Naive thymus-derived CD4-positive, alpha-beta T cell (primary cell): ENCODE measurements at places on chromosomes 7 and 10.
A peak's percentile ranks its signal among the peaks of the same experiment; 100 is the strongest.

- DNase-seq: no peak
These were observed 13.1 kb downstream of the VOPP1 start for GRCh38 chr7:55558962-55559920.

- DNase-seq: no peak
These were observed 22.9 kb downstream of the DOCK4 start for GRCh38 chr7:112183266-112183665.

GRCh38 chr7:97446361-97446760 lies 285.5 kb upstream of the TAC1 start:
- no peak for DNase-seq

- DNase-seq: no peak
These were observed 40.3 kb upstream of the MXI1 start for GRCh38 chr10:110167149-110167548.

GRCh38 chr7:815284-816216 lies 16.7 kb upstream of the SUN1 start:
- peak; percentile 19 for DNase-seq

DNA sequence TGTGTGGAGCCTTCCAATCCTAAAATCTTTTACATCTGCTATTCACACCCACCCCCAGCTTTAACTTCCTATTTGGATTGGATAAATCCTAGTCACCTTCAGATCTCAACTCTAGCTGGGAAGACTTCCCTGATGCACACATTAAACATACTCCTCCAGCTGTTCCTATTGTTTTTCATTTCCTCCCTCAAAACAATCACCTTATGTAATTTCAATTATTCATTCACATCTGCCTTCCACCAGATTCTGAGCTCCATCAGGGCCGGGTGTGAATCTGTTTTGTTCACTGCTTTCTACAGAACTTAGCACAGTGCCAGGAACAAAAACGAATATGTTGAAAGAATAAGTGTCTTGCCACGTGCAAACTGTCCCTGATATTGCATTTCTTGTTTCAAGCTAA lies 497.4 kb downstream of the PLXDC2 start:
- DNase-seq: no peak

GRCh38 chr10:106980495-106981451 lies 183.7 kb downstream of the SORCS1 start:
- no peak for DNase-seq

DNA sequence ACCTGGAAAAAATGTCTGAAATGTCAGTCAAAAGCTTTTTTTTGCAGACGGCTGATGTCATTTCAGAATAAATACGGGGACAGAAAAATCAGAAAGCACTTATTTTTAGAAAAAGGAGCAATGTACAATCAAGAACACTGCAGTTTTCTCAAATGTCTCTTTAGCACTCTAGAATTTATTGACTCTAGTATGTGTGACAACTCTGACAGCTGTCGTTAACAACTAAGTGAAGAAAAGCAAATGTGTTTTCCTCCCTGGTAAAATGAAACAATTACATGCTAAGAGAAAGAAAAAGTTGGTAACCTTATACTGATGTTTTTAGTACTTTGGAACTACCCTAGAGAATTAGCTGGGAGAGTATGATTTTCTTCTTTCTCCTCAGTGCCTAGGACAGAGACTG lies 497.4 kb downstream of the GRM8 start:
- no peak for DNase-seq

GRCh38 chr10:110562348-110562747 lies 5.1 kb upstream of the SMC3 start:
- no peak for DNase-seq

DNA sequence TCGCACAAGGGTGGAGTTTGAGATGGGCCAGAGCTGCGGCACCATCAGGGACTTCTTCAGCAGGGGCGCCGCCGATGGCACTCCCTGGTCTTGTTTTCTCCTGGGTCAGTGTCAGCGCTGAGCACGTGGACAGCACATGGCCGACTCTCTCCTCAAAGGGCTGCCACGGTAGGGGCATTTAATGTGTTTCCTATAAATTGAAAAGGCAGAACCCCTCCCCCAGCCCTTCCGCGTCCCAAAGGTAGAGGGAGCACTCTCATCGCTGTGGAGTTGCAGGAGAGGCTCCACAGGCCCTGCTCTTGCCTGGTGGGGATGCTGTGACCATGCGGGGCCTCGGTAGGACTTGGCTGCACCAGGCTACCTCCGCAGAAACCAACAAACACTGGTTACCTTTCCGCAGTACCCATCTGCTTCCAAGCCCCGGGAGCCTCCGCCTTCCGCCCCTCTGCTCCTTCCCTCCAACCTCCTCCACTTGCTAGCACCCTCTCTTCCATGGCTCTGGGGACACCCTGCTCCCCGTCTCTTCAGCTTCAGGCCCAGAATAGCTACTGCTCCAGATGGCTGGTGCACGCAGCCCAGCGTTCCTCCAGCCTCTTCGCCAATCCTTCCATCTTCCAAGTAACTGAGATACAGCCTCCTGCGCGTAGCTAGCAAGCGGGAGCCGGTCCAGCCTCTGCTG lies 166.3 kb upstream of the ADCY1 start:
- DNase-seq: no peak

GRCh38 chr7:97847791-97848190 lies 24.4 kb downstream of the ASNS start:
- no peak for DNase-seq

DNA sequence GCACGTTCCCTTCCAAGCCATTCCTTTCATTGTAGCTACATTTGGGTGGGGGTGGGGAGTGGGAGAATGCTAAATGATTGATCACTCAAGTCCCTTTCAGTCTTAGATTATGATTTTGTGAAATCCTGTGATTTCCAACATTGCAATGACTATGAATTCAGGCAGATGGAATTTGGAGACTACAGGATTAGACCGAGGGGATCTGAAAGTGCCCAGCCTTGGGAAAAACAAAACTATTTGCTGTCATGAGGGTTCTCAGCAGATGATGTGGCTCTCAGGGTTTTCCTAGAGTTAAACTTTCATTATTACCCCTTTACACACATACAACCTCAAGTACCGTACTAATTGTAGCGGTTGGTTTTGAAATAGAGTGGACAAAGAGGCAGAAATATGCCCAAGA lies 4.7 kb downstream of the MACROH2A2 start:
- no peak for DNase-seq

GRCh38 chr7:3914051-3914775 lies 613.2 kb downstream of the SDK1 start:
- DNase-seq: no peak

- no peak for DNase-seq
These were observed 6.9 kb downstream of the C10orf62 start for GRCh38 chr10:97596101-97597082.

GRCh38 chr10:27223964-27224363 lies 16.6 kb downstream of the ACBD5 start:
- DNase-seq: peak; percentile 24

DNA sequence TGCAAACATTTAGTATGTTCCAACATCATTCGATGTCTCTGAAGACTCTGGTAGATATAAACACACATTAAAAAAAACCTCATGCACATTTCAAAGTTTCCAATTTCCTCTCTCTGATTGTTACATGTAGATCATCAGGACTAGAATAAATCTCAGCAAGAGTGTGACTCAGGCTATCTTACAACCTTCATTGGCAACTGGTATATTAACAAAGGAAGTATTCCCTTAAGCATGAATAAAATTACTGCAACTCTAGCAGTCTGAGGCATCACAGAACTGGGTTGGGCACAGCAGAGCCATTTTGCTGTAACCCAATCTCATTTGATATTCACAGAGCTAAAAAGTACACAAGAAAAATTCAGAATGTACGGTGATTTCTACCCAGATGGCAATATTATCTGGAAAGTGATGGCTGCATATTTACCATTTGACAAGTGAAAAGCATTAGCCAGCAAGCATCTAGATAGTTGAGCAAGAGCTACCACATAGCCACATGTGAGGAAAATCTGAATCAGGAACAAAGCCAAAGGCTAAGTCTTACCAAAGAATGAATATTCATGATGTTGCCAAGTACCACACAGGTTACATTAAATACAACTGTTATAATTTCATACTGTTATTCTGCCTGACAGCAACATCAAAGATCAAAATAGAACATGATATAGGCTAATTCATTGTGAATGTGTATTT lies 232.2 kb downstream of the CRPPA start:
- no peak for DNase-seq

GRCh38 chr7:116984917-116985316 lies 31.6 kb downstream of the ST7 start:
- DNase-seq: peak; percentile 10

GRCh38 chr7:13057462-13058200 lies 370.2 kb downstream of the ARL4A start:
- DNase-seq: no peak

- DNase-seq: no peak
These were observed 233.1 kb upstream of the FERD3L start for GRCh38 chr7:19378345-19378714.

DNA sequence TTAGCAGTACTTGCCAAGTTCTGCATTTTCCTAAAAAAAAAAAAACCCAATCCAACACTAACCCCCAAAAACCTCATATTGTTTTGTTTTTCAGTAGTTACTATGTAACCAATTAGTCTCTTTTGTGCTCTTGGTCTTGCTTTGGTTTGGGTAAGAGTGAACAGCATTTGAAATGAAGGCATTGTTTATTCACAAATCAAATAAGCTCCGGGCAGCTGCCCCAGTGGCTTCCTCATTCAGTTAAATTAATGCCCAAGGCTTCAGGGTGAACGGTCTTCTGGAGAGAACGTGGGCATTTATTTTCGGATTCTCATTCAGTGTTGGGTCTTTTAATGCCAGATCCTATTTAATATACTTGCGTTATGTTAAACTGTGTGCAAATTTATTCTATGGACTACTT lies 108.7 kb downstream of the GFRA1 start:
- no peak for DNase-seq

GRCh38 chr7:106841896-106842390 lies 23.1 kb upstream of the PIK3CG start:
- DNase-seq: no peak

DNA sequence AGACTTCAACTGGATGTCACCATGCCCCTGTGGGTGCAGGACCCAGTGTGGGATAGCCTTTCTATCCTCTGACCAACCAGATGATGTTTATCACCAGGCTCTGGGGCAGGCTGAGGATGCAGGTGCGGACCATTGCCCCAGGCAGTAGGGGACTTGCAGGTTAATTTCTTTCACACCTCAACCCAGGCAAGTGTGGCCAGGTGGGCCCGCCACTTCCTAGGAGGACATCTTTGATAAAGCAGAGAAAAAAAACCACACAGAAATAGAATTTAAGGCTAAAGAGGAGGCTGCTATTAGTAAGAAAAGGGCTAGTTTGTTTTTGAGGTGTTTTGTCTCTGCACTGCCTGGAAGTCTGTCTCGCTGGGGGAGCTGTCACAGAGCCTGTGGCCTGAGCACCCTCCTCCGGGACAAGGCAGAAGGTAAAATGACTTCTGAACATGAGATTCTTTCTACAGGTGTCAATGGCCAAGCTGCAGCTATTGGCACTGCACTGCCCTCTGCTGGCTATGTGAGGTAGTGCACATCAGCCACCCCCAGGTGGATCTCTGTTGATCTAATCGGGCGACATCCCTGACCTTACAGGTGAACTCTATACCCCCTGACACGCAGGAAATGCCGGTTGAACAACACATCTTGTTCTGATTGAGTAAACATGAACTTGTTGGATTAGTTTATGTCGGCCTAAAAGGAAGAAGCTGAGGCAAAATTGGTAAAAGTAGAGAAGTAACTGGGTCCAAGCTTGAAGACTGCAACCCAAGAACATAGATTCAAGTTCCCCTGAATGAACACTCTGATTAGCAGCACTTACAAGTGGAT lies 21.0 kb downstream of the UPP1 start:
- DNase-seq: peak; percentile 86

DNA sequence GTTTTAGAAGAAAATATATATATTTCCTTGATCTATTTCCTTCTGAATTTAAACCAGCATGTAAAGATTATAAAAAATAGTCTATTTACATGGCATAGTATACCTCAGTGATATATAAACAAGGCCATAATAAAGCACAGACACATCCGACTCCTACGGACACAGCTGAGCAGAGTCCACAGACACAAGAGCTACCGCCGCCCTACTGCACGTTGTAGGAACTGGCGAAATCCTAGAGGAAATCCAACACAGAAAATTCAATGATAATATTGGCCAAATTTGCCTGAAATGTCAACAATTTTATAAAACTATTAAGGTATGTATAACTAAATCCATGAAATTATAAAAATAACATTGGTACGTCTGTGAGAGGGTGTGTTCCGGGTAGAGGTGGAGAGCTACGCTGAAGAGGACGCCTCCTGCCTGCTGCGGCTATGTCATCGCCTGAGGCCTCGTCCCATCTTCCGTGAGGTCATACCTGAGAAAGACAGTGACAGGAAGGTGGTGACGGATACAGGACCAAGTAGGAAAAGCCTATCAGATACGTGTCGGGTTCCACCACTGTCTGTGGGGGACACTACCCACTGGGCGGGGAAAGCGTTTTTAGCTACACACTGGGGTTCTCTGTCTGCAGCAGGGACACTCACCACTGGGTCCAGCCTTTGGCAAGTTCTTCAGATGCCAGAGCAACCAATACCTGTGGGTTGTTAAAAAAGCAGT lies 29.3 kb upstream of the NCAPG2 start:
- DNase-seq: no peak

- no peak for DNase-seq
These were observed 24.7 kb downstream of the AFAP1L2 start for GRCh38 chr10:114379631-114380041.

GRCh38 chr10:110471566-110472139 lies 26.1 kb upstream of the DUSP5 start:
- DNase-seq: no peak

DNA sequence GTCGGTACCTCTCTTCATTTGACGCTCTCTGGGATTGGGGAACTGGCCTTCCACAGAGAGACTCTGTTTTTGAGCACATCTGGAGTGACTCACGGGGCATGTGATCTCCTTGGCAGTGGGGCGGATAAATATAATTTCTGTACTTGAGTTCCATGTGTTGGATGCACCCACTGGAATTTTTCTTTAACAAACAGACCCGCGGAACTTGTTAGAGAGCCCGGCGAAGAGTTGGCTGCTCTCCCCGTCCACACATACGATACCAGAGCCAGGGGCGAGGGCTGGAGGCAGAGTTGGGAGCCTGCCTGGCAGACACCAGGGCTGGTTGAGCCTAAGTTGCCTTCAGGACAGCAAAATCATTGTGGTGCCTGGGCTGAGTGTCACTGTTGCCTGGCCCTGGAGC lies at the start of gene FAM180A:
Gene FAM180A, minus strand, starts transcription at position 44 of the 400 bp plus-strand sequence. CDS start 233 bp downstream, outside the sequence.
- DNase-seq: no peak

- DNase-seq: no peak
These were observed 588.2 kb upstream of the KCND2 start for GRCh38 chr7:119684763-119685162.

- DNase-seq: no peak
These were observed 30.7 kb upstream of the STOX1 start for GRCh38 chr10:68796605-68797004.

DNA sequence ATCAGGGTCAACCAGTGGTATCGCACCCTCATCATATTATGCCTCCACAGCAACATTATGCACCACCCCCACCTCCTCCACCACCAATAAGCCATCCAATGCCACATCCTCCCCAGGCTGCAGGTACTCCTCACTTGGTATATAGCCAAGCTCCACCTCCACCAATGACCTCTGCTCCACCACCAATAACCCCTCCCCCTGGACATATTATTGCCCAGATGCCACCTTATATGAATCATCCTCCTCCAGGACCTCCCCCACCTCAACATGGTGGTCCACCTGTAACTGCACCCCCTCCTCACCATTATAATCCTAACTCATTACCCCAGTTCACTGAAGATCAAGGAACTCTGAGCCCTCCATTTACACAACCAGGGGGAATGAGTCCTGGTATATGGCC lies 14.7 kb downstream of the CBLL1 start:
- no peak for DNase-seq

GRCh38 chr10:115052226-115052625 lies 40.9 kb upstream of the ATRNL1 start:
- no peak for DNase-seq
